ENCODE measurements at places on chromosomes 3 and 15. TPM values are rescaled to one million over a fixed set of nuclear protein-coding genes. Genes with fewer than 3 reads are reported as not detected.

GNAI2 gene
- total RNA-seq: 123 TPM

GHSR gene
- 0.17 TPM for total RNA-seq

MST1R gene
- 0.79 TPM for total RNA-seq

PLXNA1 gene
- 30.1 TPM for total RNA-seq

HTR3E gene
- not detected for total RNA-seq

CASR gene
- total RNA-seq: 0.11 TPM

IL20RB gene
- 1.2 TPM for total RNA-seq

PARP16 gene
- total RNA-seq: 5.0 TPM

ADAMTSL3 gene
- total RNA-seq: 25.2 TPM

EIF4G1 gene
- total RNA-seq: 132 TPM

PCNP gene
- 190 TPM for total RNA-seq

OR5K2 gene
- total RNA-seq: not detected

FURIN gene
- total RNA-seq: 13.2 TPM

AADACL2 gene
- not detected for total RNA-seq

SEMA4B gene
- 40.4 TPM for total RNA-seq

PPIP5K1 gene
- 33.6 TPM for total RNA-seq

DNA sequence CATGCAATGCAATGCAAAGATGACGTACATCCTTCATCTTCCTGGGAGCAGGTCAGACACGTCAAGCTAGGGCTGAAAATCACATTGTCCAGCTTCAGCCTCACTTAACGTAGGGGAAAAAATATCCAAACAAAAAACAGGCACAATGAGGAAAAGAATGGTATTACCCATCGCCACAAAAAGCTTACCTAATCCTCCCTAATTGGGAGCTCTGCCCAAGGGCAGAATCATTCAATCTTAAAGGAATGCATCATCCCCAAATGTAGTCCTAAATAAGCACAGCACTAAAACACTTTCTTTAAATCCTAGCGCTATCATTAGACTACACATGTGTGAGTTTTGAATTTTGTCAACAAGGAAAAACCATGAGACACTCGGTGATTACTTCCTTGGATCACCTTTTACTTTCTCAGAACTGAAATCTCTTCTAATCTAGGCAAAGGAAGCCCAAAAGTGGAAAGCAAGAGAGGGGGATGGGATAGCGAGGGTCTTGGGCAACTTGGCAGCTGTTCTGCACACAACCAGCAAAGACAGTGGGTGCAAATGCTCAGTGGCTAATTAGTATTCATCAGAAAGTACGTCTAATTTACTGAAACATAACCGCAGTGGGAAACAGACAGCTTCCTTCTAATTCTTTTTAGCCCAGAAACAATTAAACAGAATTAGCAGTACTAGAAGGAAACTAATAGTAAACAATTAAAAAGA is 87.4 kb downstream of the ADAMTS9 start:
- DNase-seq: peak; percentile 35
- H3K36me3 ChIP-seq: peaks cover 6% of the 10 kb centered on the region
- no peak overlapping the region for H3K27ac ChIP-seq
- peaks cover 4% of the 10 kb centered on the region for H3K4me1 ChIP-seq

- no peaks in the 10 kb centered on the region for H3K36me3 ChIP-seq
- no peak overlapping the region for H3K27ac ChIP-seq
- DNase-seq: no peak
- H3K4me1 ChIP-seq: no peaks in the 10 kb centered on the region
- no peaks in the 10 kb centered on the region for H3K27me3 ChIP-seq
Measured at GRCh38 chr3:185995352-185995751, 57.5 kb upstream of the TRA2B start.

DNA sequence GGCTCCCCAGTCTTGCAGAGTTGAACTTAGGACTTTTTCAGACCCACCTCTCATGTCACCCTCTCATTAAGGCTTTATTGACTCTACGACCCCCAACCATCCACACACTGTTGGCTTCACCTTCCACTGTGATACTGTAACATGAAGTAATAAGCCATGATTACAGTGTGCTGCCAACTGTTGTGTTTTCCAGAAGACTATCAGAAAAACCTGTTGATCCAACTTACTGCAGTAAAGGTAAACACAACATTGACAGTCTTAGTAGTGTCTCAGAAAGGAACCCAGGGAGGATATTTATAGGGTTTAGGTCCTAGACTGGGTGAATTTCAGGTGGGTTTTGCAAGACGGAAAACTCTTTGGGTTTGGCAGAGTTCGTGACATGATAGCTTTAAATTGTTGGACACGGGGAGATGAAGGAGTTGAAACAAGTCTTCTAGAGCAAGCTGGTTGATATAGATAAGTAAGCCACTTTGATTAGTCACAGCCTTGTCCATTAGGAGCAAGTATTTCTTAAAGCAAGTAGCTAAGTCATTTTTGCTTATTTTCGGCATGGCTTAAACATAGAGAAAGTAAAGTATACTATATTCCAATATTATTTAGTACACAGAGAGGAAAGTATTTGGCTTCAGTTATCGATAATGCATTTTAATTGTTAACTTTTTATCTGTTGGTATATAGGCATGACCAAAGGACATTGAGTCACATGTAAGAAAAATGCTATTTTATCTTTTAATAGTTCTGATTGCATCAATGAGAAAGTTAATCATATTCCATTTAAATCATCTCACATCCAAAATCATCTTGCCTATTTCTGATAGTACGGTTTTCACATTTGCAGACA is 2.4 kb upstream of the COL6A5 start:
- no peak for DNase-seq
- H3K27me3 ChIP-seq: peaks cover 19% of the 10 kb centered on the region
- no peak overlapping the region for H3K27ac ChIP-seq
- H3K4me1 ChIP-seq: peaks cover 5% of the 10 kb centered on the region

DNA sequence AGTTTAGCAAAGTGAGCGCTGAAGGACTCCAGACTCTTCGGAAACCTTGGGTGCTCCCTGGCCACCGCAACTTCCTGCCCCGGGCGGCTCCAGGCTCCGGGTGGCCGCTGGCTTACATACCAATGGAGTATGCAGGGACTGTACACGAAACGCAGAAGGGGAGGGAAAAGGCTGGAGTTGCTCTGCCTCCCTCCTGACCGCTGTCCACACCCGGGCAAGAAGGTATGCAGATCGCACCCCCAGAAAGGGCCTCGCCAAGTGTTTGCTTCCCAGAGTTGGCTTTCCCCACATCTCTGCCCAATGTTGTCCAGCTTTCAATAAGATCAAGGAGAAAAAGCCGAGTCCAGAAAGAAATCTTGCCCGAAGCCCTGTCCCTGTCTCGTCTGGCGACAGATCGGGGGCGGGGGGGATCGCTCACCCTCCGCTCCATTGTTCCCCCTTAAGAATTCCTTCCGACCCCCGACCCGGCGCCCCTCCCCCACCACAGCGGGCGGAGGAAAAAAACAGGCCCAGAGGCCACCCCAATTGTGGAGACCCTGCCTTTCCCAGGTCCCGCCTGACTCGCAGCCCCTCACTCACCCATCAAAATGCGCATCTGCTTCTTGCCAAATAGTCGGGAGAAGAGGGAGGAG is 533 bp downstream of the ARF4 start:
- peaks cover 20% of the 10 kb centered on the region for H3K4me1 ChIP-seq
- H3K4me3 ChIP-seq: peak overlapping the region; percentile 93
- peaks cover 12% of the 10 kb centered on the region for H3K36me3 ChIP-seq
- peak; percentile 40 for DNase-seq
- peak overlapping the region; percentile 98 for H3K27ac ChIP-seq
- no peaks in the 10 kb centered on the region for H3K27me3 ChIP-seq

GRCh38 chr3:170007031-170007663 is 30.6 kb upstream of the GPR160 start:
- H3K36me3 ChIP-seq: no peaks in the 10 kb centered on the region
- H3K4me1 ChIP-seq: no peaks in the 10 kb centered on the region
- no peaks in the 10 kb centered on the region for H3K27me3 ChIP-seq
- no peak overlapping the region for H3K4me3 ChIP-seq

DNA sequence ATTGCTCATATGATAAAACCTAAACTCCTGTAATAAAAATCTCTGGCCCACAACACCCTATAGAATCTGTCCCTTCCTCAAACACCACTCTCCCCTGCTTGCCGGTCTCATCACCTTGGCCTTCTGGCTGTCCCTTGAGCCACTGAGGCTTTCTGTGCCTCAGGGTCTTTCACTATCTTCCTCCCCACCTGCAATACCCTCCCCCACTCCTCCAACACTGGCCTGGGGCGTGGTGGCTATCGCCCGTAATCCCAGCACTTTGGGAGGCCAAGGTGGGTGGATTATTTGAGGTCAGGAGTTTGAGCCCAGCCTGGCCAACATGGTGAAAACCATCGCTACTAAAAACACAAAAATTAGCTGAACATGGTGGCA is 3.3 kb upstream of the CSK start:
- no peak overlapping the region for H3K27ac ChIP-seq
- no peaks in the 10 kb centered on the region for H3K27me3 ChIP-seq
- H3K4me1 ChIP-seq: peaks cover 43% of the 10 kb centered on the region
- no peak for DNase-seq
- no peak overlapping the region for H3K4me3 ChIP-seq

- peaks cover 3% of the 10 kb centered on the region for H3K36me3 ChIP-seq
- H3K4me3 ChIP-seq: no peak overlapping the region
- H3K27me3 ChIP-seq: no peaks in the 10 kb centered on the region
- no peak for DNase-seq
- no peaks in the 10 kb centered on the region for H3K4me1 ChIP-seq
- H3K27ac ChIP-seq: peak overlapping the region; percentile 70
Measured at GRCh38 chr15:60424006-60424405, 26.2 kb upstream of the ANXA2 start.

DNA sequence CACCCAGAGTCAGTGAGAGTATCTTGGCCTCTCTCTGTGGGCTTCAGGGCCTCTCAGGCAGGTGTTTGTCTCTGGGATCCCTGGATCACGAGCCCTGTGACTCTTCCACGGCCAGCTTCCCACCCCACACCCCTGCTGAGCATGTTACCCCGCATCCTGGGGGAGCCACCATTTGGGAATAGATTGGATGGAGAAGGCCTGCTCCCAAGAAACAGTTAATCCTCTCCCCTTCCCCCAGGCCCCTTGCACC is 15.5 kb upstream of the SRP14 start:
- no peak overlapping the region for H3K4me3 ChIP-seq
- peaks cover 13% of the 10 kb centered on the region for H3K4me1 ChIP-seq
- no peak for DNase-seq
- no peak overlapping the region for H3K27ac ChIP-seq

- DNase-seq: no peak
- peak overlapping the region; percentile 92 for H3K27ac ChIP-seq
- H3K4me1 ChIP-seq: peaks cover 21% of the 10 kb centered on the region
- H3K4me3 ChIP-seq: peak overlapping the region; percentile 73
- H3K27me3 ChIP-seq: no peaks in the 10 kb centered on the region
- peaks cover 30% of the 10 kb centered on the region for H3K36me3 ChIP-seq
Measured at GRCh38 chr15:42737529-42738328, 801 bp upstream of the CDAN1 start.

DNA sequence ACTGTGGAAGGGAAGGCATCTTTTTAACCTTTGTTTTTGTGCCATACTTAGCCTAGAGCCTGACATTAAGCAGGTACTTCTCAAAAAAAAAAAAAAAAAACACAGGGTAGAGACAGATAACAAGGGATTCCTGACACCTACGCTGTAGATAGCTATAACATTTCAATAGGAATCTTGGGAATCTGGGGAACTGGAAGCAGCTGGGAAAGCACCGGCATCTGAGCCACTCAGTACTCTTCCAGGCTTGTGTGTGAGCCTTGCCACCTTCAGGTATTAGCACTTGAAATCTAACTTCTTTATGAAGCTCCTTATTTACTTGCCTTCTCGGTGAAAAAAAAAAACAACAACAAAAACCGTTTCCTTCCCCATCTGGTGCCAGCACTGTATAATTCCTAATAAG is 46.8 kb downstream of the PIK3CA start:
- no peak overlapping the region for H3K4me3 ChIP-seq
- no peaks in the 10 kb centered on the region for H3K36me3 ChIP-seq
- H3K27ac ChIP-seq: no peak overlapping the region
- DNase-seq: no peak
- no peaks in the 10 kb centered on the region for H3K27me3 ChIP-seq
- H3K4me1 ChIP-seq: no peaks in the 10 kb centered on the region

GRCh38 chr15:81084716-81085115 is 49.4 kb upstream of the CFAP161 start:
- no peaks in the 10 kb centered on the region for H3K36me3 ChIP-seq
- no peak overlapping the region for H3K27ac ChIP-seq
- no peaks in the 10 kb centered on the region for H3K4me1 ChIP-seq
- H3K27me3 ChIP-seq: no peaks in the 10 kb centered on the region

DNA sequence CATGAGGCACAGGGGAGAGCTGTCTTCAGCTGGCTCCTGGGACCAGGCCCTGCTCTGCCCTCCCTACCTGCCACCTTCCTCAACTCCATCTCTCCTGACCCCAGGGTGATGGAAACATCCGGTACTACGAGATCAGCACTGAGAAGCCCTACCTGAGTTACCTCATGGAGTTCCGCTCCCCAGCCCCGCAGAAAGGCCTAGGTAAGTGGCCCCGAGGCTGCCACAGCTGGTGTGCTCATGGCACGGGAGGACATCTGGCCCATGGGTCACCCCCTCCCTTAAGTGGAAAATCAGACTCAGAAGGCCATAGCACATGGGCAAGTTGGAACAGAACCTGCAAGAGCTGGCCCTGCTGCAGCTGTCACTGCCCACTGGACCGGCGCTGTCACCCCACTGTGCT is 105.6 kb downstream of the ANP32A start:
- H3K4me1 ChIP-seq: no peaks in the 10 kb centered on the region
- no peak for DNase-seq
- peaks cover 72% of the 10 kb centered on the region for H3K36me3 ChIP-seq
- no peaks in the 10 kb centered on the region for H3K27me3 ChIP-seq
- H3K27ac ChIP-seq: no peak overlapping the region

DNA sequence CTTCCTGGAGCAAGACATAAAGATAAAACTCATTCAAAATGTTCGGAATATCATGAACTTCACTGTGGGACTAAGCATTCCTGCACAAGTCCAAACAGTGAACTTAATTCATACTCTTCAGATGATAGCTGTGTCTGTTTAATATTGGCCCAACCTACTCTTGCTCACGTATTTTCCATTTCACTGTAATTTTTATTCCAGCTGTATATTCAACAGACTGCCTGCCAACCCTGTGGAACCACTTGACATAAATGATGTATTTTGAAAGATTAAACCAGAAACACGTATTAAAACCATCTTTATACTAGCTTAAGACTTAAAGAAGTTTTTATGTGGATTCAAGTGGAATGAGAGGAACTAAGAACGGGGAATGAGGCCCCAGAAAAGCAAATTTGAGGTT is 172.5 kb downstream of the TMEM108 start:
- DNase-seq: no peak
- peaks cover 5% of the 10 kb centered on the region for H3K4me1 ChIP-seq
- H3K27me3 ChIP-seq: no peaks in the 10 kb centered on the region

DNA sequence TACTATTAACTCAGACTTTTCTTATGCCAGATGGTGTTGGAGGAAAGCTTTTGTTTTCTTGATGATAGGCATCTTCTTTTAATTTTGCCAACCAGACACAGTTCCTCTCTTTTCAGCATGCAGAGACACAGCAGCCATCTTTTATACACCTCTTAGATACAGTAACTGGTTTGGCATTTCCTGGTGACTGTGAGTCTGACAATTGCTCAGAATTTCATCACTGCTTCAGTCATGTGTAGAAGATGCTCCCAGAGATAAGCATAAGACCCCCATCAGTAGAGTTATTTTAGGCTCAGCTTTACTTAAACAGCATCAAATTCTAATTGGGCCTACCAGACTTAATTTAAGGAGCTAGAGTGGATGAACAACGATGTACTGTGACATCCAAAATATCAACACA is 779.0 kb downstream of the SQOR start:
- H3K27me3 ChIP-seq: no peaks in the 10 kb centered on the region
- DNase-seq: no peak
- H3K4me3 ChIP-seq: no peak overlapping the region
- H3K27ac ChIP-seq: no peak overlapping the region
- no peaks in the 10 kb centered on the region for H3K36me3 ChIP-seq

GRCh38 chr3:57826245-57826951 is 70.3 kb downstream of the SLMAP start:
- H3K27ac ChIP-seq: no peak overlapping the region
- H3K36me3 ChIP-seq: no peaks in the 10 kb centered on the region
- no peak for DNase-seq
- H3K4me3 ChIP-seq: no peak overlapping the region
